Heart left ventricle (tissue), 16 donors: ENCODE measurements at places on chromosomes 5 and 9. TPM values are rescaled to one million over a fixed set of nuclear protein-coding genes. Genes with fewer than 3 reads are reported as not detected.

The OMD gene
- total RNA-seq = 4.3 TPM

The UQCRQ gene
- total RNA-seq = 2,034 TPM

The EIF4E1B gene
- total RNA-seq = not detected

The PKD2L2 gene
- total RNA-seq = 0.40 TPM

The SAXO1 gene
- not detected for total RNA-seq

- no peak for DNase-seq
These were observed 100.4 kb downstream of the EBF1 start for GRCh38 chr5:158999339-158999738.

- no peak for DNase-seq
These were observed 2.2 kb upstream of the CIZ1 start for GRCh38 chr9:128193469-128194096.

DNA sequence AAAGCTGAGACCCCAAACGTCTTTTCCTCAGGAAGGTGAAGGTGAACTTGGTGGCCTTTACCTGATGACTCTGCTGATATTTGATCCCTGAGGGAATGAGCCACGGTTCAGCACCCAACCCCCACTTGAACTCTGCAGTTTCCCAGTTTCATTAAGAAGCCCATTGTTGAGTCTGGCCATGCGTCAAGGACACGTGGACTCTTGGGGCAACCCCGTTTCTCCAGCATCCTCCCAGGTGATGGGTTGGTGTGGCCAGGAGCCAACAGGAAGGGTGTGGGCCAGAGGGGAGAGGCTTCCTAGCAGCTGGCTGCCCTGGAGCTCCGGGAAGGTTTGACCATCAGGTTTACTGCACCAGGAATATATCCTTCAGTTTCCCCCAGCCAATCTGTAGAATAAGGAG, 59.5 kb upstream of the GNE start:
- peak; percentile 27 for DNase-seq

DNA sequence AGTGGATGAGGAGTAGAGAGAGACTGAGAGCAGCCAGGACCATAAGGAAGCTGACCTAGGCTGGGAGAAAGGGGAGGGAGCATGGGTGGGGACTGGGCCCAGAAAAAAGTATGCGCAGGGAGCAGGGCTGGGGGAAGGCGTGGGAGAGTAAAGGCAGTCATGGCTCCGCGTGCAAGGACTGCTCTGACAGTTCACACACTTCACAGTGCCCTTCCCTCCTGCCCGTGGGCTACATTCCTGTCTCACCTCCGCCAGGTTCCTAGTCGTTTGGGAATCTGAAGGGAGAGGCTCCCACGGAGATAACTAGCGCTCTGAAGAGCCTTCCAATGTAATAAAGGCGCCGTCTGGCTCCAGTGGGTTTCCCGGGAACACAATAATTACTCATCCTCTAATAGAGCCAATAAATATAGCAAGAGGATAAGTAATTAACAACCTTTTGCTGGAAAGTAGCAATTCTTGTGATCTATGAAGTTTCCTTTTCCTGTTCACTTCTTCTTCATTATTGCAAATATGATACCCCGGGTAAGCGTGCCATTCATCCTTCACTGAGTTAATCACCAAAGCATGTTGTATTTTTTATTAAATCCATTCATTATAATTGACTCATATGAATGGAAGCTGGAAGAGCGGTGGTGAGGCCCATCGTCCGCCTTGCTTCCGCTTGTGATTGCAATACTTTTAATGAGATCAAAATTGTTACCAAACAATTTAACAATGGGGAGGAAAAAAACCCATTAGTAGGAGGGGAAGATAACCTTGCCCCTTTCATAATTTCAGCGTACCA, 39.3 kb downstream of the TTLL11 start:
- DNase-seq = no peak

GRCh38 chr9:101366038-101366756, 18.6 kb downstream of the BAAT start:
- DNase-seq = no peak
